Fibroblast of lung (primary cell): ENCODE measurements at places on chromosomes 7 and 10. TPM values are rescaled to one million over a fixed set of nuclear protein-coding genes. Genes with fewer than 3 reads are reported as not detected.

GRCh38 chr10:113550365-113550764 is 2.5 kb upstream of the HABP2 start:
- DNase-seq = peak; percentile 28

The GHRHR gene
- not detected in 2 replicates for total RNA-seq

DNA sequence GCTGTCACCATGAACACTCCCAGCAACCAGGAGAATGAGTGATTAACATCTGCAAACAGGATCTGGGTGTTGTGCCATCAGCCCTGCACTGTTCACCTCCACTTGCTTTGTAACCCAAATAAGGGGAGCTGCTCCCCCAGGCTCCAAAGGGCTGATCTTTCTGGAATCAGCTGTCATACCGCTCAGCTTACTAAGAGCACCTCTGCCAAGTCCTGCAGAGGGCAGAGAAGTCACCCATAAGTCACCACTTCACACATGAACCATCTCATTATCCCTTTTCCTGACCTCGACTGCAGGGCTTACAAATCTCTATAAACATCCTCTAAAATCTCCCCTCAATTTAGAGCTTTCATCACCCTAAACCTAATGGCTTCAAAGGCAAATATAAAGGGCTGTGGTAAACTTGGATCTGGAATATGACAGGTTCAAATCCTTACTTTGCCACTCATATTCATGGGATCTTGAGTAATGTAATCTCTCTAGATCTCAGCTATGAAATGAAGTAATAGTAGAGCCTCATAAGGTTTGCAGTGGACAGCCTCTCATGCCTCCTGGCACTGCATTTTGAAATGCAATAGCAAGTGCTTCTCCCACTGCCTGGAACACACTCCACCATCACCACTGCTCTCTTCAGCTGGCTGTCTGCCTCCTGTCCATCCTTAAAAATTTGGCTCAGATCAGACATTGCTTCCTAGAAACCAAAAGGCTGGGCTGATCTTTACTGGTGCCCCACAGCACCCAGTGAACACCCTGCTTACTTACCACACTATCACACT is 38.8 kb downstream of the ERLIN1 start:
- DNase-seq = peak; percentile 4

GRCh38 chr10:92208736-92209135 is 82.1 kb downstream of the CPEB3 start:
- DNase-seq = peak; percentile 44

The NRCAM gene
- total RNA-seq = 2.1 and 3.1 TPM in 2 replicates

DNA sequence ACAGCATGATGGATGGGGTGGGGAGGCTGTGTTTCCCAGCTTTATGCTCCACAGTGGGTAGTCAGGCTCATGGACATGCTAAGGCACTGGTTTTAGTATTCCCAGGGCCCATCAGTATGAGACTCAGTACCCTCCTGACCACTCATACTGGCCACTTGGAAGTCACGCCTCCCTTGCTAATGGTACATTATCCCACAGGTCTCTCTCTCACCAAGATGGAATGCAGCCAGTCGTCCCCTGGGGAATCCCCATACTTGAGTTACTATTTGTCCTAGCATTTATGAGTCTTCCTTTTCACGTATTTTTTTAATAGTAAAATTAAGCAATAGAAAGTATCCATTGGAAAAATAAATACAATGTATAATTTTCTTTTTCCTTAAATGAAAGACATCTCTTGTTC is 80.6 kb upstream of the TBX20 start:
- DNase-seq = no peak

DNA sequence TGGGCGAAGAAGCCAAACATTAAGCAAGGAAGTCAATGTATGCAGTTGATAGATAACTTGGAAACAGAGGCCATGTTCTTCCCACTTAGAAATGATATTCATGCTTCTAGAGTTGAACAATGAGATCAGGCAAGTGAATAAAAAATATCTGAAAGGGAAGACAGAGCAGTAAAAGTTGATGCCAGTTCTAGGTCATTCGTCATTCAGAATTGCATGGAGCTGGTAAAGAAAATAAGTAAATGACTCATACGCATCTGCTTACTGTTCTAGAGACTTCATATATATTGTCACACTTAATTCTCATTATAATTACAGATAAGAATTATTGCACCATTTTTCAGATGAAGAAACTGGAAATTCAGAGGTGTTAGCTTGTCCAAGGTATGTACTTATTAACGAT is 158.9 kb upstream of the FERD3L start:
- DNase-seq = peak; percentile 34
